Posterior cingulate gyrus (tissue), 11 donors: ENCODE measurements at places on chromosomes 13 and 19.
A peak's percentile ranks its signal among the peaks of the same experiment; 100 is the strongest.

- no peak for DNase-seq
Observed at GRCh38 chr13:35499196-35499662, 22.7 kb upstream of the MAB21L1 start.

DNA sequence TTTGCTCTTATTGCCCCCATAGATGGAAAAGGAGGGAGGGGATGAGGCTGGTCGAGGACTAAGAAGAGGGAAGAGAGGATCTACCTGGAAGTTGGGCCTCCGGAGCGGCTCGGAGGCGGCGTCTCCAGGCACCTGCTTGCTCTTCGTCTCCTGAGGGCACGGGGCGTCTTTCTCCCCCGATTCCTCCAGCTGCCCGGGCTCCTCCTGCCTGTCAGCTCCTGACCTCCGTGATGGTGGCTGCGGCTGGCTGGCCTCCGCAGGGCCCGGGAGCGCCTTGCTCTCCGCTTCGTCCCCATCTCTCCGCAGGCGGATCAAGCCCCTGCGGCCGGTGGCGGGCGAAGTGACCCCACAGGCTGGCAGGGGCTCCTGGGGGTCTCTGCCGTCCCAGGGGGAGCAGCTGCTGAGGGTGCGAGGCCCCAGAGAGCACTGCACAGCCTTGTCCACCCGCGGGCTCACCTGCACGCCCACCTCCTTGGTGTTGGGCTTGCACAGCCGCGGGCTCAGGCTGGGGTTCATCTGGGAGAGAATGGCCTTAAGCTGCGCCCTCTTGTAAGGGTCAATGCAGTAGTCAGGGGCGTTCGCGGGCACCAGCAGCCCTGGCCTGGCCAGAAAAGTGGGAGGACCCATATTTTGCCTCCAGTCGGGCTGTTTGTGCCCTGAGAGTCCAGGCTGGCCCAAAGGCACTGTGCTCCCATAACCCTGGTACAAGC, 3.8 kb downstream of the ZAR1L start:
- DNase-seq: no peak

GRCh38 chr19:39211731-39212374, 7.8 kb upstream of the SYCN start:
- no peak for DNase-seq

GRCh38 chr19:42250183-42250665, 4.7 kb downstream of the ERF start:
- no peak for DNase-seq

DNA sequence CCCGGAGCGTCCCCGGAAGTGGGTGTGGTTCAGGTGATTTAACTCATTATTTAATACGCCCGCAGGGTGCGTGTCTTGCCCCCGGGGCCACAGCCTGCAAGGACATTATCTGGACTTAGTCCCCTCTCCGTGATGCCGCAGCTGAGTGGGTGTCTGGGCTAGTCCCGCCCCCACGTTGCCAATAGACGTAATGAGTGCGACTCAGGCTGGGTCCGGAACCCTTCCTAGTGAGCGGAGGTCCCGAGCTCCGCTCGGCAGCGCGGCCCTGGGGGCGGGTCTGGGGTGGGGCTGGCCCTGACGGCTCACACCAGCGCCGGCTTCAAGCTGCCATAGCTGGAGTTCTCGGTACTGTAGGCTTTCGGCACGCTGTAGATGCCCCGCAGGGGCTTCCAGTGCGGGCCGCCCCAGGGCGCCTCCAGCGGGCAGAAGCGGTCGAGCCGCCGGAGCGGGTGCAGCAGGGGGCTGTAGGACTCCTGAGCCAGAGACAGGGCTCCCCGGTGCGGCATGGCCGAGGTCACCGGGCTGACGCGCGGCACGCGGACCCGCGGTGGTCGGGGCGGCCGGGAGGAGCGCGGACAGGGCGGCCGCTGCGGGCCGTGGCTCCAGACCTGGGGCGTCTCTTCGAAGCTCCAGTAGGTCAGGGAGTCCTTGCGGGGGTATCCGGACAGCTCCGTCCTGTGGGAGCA, 918 bp upstream of the LHB start:
- DNase-seq: no peak

DNA sequence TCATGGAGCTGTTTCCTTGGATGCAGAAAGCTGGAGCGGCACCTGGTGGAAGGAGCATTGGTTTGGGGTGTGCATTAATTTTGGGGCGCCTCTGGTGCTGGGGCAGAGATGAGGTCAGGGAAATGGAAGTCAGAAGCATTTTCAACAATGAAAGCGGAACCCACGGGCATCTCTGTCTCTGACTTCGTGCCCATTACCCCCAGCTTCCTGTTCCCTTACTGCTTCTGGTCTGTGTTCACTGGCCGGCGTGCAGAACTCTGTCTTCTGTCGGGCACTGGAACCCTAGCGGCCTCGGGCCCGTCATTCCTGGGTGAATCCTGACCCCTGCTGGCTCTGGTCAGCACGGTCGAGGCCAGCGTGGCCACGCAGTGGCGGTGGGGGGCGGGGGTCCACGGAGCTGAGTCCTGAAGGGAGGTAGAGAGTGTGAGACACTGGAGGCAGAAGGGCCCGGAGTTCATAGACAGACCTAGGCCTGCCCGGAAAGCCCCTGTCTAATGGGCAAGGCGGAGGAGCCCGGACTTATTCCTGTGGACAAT, 7.9 kb upstream of the LINGO3 start:
- DNase-seq: peak; percentile 54

GRCh38 chr13:44276061-44276460, 97.6 kb upstream of the SERP2 start:
- DNase-seq: no peak
